ENCODE measurements at places on chromosomes 12 and 14.

DNA sequence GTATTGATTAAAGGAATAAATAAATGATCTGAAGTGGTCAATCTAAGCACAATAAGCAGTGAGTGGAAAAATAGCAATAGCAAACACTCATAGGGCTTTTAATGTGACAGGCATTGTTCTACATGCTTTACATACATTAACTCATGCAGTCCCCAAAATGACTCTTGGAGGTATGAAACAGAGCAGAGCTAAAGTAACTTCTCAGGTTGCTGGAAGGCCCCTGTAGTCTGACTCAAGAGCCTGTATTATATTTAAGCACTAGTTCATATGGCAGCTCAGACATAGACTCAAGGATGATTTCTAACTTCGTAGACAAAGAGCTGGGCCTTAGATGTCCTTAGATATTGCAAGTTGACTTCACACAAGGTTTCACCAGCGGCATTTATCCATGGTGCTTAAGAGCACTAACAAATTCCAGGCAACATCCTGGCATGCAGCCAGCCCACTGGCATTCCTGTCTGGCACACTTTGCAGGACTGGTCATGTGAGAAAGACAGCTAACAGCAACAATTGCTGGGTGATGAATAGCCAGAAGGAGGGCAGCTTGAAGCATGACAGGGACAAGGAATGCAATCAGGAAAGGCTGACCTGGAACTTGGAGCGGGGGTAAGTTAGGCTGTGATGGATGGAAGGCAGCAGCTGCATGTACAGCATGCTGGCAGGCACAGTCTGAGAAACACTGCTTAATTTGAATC, 22.9 kb upstream of the KTN1 start:
- DNase-seq = no peak

DNA sequence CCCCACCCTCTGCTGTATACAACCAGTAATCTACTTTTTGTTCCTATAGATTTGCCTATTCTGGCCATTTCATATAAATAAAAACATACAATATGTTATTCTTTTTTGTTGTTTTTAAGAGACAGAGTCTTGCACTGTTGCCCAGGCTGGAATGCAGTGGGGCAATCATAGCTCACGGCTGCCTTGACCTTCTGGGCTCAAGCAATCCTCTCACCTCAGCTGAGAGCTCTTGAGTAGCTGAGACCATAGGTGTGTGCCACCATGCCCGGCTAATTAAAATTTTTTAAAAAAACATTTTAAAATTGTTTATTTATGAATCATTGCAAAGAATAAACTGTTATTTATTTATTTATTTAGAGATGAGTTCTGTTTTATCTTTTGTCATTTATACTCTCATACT, 11.6 kb downstream of the PTGR2 start:
- no peak for DNase-seq

GRCh38 chr12:29844667-29845066, 60.9 kb upstream of the TMTC1 start:
- no peak for DNase-seq

DNA sequence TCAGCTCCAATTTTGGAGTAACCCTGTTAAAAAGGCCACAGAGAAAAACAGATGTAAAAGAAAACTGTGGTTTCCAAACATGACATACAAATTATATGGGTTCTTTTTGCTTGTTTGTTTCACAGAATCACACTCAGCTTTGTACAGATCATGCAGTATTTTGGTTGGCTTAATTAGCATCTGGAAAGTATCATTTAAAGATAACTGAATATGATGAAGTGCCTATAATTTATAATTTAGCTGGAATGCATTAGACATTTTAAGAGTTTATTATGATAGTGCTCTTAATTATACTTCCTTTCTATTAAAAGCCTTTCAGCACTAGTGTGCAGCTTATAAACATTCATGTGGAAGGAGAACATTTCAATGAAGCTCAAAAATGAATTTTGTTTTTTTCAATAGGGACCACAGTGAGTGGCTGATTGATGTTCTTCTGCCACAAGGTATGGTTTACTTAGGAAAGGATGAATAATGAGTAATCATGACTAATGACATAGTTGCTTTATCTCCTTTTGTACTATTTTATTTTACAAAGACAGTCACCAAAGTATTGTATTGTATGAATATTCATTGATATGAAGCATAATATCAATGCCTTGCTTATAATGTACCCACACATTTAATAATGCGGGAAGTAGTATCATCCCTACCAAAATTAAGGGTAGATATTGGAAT, 98.3 kb downstream of the UNC79 start:
- DNase-seq = no peak

DNA sequence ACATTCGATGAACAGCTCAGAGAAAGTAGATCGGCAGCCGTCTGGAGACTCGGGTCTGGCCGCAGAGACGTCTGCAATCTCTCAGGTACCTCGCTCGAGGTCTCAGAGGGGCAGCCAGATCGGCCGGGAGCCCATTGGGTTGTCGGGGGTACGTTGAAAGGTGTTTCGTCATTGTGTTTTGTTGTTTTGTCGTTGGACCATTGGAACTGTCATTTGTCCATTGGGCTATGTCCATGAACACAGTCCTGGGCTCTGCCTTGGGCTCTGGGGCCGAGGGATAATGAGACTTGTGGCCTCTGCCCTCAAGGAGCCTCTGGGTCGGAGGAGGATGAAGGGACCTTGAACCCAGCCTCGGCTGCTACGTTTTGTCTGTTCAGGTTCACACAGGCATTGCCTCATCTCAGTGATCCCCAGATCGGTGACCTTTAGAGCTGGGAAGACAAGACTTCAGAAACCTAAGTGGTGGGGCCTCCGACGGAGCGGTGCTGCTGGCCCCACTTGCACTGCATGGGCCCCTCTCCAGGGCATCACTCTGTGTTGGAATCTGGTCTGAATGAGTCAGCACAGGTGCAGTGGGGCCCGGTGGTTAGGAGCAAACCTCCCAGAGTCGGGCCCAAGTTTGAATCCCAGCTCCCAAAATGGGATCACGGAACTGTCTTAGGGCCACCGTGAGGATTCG, 23.6 kb upstream of the MLXIP start:
- DNase-seq = no peak

- no peak for DNase-seq
Measured at GRCh38 chr12:90621927-90622326, 333.0 kb downstream of the CCER1 start.

- no peak for DNase-seq
Measured at GRCh38 chr12:23581913-23582312, 367.6 kb downstream of the SOX5 start.

GRCh38 chr12:49263400-49263763, 1.5 kb upstream of the TUBA1C start:
- DNase-seq = no peak

DNA sequence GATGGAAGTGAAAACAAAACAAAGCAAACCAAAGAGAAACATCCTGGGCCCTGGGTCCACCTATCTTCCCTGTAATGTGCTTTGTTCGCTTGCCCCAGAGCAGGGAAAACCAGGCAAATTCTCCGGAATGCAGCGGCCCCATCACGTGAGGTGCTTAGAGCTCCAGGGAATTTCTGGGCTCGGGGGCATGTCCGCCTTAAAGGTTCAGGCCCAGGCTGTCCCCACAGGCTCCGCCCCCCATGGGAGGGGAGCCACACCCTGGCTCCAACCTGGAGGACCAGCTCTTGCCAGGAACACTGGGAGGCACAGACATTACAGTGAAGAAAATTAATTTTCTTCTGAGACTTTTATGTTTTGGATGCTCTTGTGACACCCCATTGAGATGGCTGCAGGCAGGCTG, 69.9 kb downstream of the RBM19 start:
- no peak for DNase-seq

- peak; percentile 40 for DNase-seq
Measured at GRCh38 chr14:70714055-70714550, 72.4 kb downstream of the TTC9 start.

DNA sequence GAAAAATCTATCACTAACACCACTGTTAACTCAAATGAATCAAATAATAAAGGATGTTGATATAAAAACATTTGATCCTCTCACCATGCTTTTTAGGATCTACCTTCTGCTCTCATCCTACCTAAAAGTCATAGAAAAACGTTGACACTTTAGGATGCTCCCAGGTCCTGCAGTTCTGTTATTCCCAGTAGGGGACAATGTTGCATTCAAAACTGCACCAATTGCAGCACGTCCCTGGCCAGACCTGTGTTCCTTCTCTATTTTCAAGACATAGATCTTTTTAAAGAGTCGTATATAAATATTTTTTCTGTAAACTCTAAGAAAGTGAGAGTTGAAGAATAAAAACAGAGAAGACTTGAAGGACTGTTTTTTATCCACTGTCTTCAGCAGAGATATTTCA, 8.8 kb downstream of the AICDA start:
- DNase-seq = no peak

GRCh38 chr12:32773691-32774090, 18.0 kb upstream of the YARS2 start:
- no peak for DNase-seq

GRCh38 chr12:57027805-57028153, 11.4 kb upstream of the TAC3 start:
- DNase-seq = no peak

DNA sequence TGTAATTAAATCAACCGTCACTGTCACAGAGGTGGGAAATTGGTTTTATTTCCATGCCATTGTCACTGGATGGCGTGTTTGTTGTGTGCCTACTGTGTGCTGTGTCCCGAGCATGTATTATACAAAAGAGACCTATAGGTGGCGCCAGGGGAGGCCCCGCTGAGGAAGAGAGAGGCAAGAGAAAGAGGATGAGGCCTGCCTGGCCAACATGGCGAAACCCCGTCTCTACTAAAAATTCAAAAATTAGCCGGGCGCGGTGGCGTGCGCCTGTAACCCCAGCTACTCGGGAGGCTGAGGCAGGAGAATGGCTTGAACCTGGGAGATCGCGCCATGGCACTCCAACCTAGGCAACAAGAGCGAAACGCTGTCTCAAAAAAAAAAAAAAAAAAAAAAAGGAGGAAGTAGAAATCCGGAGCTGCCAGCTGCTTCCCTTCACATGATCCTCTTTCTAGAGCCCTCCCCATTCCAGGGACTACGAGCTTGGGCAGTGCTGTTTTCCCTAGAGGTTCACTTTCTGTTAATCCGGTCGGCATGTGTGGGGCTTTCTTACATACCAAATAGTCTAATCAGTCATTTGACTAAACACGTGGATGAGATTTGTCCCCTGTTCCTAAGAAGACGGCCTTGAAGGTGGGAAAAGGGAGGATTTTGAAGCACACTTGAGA, 6.4 kb upstream of the CCDC175 start:
- DNase-seq = no peak

DNA sequence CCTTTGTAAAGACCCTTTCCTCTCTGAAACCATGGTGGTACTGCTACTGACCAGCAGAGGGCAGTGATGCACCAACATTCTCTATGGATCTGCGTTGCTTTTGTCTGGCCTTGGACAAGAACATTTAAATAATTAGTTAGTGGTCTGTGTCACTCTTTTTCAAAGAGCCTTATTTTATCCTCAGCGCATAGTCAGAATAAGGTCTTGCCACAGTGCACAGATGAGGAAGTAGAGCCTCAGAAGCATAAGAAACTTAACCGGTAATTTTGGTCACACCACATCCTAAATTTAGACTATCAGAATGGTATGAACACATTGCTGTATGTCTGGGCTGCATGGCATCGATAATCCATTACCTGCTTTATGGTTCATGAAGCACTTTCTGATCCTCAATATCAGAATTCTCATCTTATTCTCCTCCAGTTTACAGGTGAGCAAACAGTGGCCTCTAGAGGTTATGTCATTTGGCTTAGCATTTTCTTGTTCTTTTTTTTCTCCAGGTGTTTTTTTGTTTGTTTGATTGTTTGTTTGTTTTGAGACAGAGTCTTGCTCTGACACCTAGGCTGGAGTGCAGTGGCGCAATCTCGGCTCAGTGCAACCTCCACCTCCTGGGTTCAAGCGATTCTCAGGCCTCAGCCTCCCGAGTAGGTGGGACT, 23.7 kb upstream of the IFT81 start:
- DNase-seq = peak; percentile 80

DNA sequence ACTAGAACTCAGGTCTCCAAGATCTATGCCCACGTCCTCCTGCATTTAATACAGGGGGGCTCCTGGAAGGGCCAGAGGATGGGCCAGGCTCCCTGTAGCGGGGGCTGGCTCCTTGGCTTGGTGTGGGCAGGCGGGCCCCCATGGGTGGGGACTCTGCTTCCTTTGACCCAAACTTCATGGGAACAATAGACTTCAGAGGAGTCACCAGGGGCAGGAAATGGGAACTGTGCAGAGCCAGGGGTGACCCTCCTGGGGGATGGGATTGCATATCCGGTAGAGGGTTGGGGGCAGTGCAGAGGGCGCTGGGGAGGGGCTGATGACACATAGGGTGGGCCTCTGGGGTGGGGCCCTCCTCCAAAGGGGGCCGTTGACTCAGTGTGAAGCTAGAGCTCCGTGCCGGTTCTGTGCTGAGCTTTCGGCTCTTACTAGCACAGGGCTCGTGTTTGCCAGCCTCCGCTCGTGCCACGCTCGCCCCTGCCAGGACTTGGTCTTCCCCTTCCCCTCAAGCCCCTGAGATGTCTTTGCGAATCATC, 4.6 kb downstream of the TEAD4 start:
- DNase-seq = no peak

DNA sequence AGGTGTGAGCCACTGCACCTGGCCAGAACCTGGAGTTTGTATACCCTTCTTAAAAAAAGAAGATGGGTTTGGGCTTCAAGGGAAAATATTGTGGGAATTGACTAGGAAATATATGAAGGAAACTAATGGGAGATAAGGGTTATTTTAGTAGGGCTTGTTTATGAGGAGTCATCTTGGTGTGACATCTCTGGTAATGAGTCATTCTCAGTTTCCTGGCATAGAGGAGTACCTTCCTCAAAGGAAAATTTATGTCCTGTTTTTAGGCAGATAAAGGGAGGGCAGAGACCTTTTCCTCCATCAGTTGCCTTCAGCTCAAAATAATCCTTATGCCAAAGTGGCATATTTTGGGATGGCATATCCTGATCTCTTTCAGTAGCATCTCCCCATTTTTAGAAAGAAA, 30.6 kb upstream of the NFKBIA start:
- DNase-seq = no peak

- no peak for DNase-seq
Measured at GRCh38 chr12:93729934-93730333, 52.8 kb downstream of the CRADD start.

GRCh38 chr12:120200364-120200800, 529 bp downstream of the RPLP0 start:
- DNase-seq = no peak

GRCh38 chr14:69842686-69843420, 36.4 kb upstream of the SMOC1 start:
- DNase-seq = no peak

DNA sequence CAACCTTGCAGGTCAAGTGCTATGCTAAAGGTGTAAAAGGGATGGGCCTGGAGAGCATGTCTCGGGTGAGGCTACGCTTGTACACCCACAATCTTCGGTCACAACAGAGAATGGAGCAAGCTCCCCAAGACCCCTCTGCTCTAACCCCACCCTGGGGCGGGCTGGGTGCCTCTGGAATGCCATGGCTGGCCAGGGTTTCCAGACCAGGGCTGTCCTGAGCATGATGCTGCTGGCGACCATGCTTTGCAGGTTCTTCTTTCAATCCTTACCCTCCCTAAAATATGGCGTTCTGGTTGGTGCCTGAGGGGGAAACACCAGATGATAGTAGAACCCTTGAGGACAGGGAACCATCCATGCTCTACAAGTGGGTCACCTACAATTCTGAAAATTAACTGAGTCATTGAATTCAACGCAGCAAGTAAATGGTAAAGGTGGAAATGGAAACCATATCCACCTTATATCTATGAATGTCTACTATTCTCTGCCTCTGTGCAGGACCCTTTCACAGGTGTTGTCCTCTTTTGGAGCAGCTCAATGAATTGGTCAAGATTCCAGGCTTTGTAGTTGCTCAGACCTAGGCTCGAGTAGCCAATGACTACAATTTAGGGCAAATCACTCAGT, 111.6 kb upstream of the EGLN3 start:
- no peak for DNase-seq

GRCh38 chr12:112557951-112558630, 139.3 kb downstream of the PTPN11 start:
- no peak for DNase-seq

Measured in GM06990 (cell line).